Left colon (tissue), 2 donors: ENCODE measurements at places on chromosomes 5 and 9. TPM values are rescaled to one million over a fixed set of nuclear protein-coding genes. Genes with fewer than 3 reads are reported as not detected.

DNA sequence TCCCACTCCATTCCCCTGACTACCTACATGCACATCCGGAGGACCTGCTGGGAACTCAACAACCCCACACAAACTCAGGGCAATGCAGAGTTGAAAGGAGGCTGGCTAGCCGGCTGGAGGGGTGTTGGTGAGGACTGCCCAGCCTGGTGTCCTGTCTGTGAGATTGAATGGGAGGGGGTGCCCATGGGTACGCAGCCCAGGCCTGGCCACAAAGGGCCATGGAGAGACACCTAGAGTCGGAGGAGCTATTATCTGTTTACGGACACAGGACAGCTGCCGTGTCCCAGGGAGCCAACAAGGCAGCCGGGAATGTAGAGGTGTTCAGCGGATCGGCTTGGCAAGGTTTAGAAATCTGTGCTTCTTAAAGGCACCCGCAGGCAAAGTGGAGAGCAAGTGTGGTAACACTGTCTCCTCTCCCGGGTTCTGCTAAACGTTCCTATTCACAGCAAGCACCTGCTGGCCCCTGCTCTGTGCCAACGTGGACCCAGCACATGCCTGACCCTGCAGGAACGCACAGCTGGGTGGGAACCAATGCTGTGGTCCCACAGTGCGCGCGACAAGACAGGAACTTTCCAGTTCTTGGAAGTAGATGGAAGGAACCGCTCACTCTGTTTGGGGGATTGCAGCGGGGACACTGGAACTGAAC, 166.7 kb downstream of the DAB2IP start:
- DNase-seq: no peak

DNA sequence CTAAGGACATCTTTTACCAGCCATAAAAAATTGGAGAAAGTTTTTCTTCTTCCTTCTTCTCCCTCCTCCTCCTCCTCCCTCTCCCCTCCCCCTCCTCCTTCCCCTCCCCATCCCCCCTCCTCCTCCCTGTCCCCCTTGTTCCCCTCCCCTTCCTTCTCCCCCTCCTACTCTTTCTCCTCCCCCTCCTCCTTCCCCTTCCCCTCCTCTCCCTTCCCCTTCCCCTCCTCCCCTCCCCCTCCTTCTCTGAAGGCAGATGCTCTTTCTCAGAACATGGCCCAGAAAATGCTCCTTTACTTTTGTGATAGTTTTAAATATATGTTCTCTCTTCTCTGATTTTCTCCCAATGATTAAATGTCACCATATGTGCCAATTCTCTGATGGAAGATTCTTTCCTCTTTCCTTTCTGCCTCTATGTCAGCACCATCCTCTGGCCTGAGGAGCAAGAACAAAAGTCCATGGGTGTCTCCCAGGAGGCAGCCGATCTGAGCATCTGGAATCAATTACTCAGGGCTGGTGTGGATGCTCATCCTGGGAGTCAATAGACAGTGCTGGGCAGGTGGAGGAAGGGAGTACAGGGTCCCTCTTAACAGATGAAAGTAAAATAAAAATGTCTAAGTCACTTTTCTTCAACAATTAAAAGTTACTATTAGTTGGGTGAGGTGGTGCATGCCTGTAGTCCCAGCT, 63.0 kb upstream of the GNA14 start:
- no peak for DNase-seq

DNA sequence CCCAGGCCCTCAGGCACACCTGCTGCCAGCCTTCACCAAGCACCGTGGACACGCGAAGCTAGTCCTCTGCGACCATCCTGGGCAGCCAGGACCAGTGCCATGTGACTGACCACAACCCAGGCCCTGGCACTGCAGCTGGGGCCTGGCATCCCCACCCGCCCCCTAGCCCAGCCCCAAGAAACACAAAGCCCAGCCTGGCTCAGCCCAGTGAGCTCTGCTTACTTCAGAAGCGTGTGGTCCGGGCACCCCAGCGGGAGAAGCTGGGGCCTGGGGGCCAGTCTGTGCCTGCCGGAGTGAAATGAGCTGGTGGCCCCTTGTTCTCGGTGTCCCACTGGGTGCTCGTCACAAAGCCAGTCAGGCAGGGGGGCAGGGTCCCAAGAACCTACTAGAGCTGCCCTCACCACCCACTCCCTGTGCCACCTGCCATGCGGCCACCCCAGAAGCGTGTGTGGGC, 87.9 kb downstream of the KCNT1 start:
- DNase-seq: no peak

Gene CFAP157
- total RNA-seq: 0.14 TPM

Gene TXNDC8
- not detected for total RNA-seq
